ENCODE measurements at places on chromosomes 11 and 22.

DNA sequence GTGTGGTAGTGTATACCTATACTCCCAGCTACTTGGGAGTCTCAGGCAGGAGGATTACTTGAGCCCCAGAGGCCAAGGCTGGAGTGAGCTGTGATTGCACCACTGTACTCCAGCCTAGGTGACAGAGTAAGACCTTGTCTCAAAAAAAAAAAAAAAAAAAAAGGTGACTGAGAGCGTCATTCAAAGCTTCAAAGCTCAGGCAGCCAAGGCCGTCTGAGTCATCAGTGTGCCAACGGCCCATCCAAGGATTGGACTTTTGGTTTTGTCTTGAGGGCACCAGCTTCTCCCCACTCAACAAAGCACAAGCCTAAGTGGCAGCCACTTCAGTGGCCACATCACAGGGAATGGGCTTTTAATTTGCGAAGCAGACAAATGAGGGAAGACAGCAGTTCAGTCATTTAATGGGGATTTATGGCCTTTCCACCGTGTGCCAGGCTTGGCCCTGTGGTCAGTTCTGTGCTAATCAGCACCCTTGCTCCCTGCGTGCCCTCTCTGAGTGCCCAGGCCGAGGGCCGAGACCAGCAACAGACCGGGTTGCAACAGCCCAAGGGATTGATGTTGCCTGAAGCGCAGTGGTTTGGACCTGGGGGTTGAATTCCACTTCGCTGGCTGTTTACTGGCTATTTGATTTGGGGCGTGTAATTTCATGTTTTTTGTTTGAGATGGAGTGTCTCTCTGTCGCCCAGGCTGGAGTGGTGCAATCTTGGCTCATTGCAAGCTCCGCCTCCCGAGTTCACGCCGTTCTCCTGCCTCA is 30.2 kb upstream of the CRYBB3 start:
- DNase-seq, result no peak

GRCh38 chr11:11476499-11476898 is 123.4 kb upstream of the CSNK2A3 start:
- DNase-seq, result no peak

DNA sequence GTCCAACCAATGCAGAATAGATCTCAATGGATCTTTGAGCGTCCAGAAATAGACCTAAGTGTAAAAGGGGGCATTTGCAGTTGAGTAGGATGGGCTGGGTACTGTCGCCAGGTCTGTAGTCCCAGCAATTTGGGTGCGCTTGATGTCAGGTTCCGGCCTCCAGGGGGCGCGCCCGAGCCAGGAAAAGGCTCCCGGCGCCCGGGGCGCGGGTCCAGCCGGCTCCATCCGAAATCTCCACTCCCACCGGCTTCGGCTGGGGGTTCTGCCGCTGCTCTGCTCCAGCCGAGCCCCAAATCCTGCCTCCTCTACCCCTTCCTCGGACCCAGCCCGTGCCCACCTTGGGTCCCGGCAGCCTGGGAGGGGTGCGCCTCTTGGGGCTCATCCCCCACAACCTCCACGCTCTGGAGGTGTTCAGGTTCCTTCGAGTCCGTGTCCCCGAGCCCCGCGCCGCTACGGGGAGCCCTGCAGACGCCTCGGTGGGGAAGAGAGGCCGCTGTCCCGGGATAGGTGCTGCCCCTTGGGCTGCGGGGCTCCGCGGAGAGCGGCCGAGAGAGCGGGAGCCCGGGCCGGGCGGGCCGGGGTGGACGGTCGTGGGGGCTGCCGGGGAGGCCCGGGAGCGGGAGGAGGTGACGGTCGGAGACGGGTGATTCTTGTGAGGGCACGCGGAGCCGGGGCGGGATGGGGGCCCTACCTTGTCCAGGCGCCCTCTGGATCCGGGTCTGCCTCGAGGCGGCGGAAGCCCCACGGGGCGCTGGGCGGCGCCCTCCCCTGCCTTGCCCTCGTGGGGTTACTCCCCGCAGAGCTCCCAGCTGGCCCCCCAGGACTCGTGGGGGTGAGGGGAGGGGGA is 13.0 kb upstream of the CYB5R3 start:
- peak; percentile 76 for DNase-seq

GRCh38 chr22:42791721-42792452 is 65.2 kb downstream of the ARFGAP3 start:
- peak; percentile 71 for DNase-seq

GRCh38 chr11:64747961-64748665 is 4.2 kb upstream of the RASGRP2 start:
- no peak for DNase-seq

DNA sequence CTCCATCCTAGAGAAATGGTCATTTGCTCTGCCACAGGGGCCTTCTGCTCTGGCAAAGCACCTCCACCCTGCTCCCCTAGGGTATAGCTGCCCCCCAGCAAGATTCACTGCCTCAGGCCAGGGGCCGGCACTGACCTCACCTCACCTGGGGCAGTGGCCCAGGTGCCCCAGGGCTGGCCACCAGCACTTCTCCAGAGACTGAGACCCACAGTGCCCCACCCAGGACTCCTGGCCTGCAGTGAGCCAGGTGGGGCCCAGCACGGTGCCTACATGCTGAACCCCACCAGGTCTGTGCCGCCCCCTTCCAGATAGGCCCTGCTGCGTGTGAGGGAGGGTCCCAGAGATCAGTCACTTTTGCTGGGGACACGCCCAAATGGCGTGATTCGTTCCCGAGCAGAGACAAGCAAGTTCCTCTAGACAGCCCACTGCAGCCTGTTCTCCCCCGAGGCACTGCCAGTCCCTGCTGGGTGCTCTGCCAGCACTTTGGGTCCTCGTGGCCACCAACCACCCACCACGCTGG is 10.8 kb downstream of the GNB1L start:
- DNase-seq, result no peak

DNA sequence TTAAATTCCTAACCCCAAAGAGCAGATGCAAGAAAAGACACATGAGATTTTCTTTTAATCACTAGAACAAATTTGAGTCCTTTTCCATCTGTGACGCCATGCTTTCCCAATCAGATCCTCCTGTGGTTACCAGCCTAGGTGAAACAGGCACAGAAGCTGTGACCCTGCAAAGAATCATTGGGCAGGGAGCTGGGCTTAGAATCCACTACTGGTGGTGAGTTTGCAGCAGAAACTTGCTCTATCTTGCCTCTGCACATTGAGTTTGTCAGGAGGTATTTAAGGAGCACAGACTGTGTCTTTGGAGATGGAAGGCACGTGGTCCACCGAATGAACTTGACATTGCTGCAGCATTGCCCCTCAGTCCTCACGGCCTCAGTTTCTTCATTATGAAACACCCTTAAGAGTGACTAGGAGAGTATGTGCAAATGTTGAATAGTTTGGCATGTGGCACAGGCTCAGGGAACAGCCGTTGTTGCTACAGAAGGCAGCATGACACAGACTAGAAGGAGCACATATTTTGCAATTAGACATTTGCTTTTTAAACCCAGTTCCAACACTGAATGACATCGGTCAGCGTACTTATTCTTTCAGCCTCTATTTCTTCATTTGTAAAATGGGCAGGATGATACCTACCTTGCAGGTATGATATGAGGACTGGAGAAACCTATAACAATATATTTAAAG is 127.6 kb downstream of the DBX1 start:
- DNase-seq, result no peak

GRCh38 chr11:75271730-75272129 is 31.2 kb downstream of the TPBGL start:
- DNase-seq, result no peak

- DNase-seq, result no peak
Observed at GRCh38 chr11:78532991-78533390, 41.7 kb downstream of the NARS2 start.

- DNase-seq, result no peak
Observed at GRCh38 chr11:65418431-65418680, 4.2 kb upstream of the NEAT1 start.

GRCh38 chr11:76184551-76184993 is 21.7 kb downstream of the WNT11 start:
- no peak for DNase-seq

- no peak for DNase-seq
Observed at GRCh38 chr11:27372164-27372563, 9.1 kb upstream of the CCDC34 start.

- DNase-seq, result no peak
Observed at GRCh38 chr11:92967867-92968266, 1.6 kb upstream of the MTNR1B start.

- peak; percentile 45 for DNase-seq
Observed at GRCh38 chr11:70888061-70888460, 364.3 kb downstream of the SHANK2 start.

All from suppressor macrophage (primary cell).